ENCODE measurements at places on chromosomes 5 and 9. TPM values are rescaled to one million over a fixed set of nuclear protein-coding genes. Genes with fewer than 3 reads are reported as not detected.

DNA sequence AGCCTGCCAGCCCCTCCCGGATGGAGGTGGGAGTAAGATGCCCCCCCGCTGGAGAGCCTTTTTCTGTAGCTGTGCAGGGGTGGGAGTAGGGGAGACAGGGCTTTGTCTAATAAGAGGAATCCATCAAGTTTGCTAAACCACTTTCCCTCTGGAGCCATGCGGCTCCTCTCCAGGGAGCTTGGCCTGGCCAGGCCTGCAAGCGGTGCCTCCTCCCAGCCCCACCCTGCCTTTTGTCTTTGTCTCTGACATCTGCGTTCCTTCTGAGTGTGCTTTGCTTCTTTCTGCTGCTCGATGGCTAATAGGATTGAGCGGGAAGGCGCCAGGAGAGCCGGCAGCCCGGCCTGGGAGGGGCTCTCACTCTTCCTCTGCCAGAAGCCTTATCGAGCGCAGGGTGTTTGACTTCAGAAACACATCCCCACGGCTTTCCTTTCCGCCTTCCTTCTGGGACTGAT, 26.7 kb upstream of the FCN1 start:
- no peak for DNase-seq

PRSS3 gene
- not detected for total RNA-seq

ALDH1B1 gene
- total RNA-seq = 79.0 TPM

GRCh38 chr5:141362719-141363118, 1.2 kb upstream of the PCDHGA5 start:
- DNase-seq = no peak

DNA sequence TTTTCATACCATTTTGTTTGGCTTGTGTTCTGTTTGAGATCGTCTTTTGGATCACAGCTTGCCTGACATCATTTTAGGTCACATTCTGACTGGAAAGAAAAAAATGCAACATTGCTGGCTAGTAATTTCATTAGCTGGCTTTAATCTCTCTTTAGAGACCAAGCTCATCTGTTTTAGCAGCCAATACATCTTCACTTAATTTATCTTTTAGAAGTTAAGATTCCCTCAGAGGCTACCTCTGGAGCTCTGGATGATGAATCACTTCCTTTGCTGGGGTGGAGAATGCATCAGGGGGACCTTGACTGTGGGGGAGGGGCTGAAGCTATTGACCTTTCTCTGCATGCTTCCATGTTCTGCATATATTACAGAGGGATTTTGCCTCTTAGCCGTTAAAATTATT, 181.5 kb upstream of the OTULINL start:
- peak; percentile 58 for DNase-seq

GRCh38 chr5:64811050-64811640, 42.4 kb downstream of the CWC27 start:
- no peak for DNase-seq

DNA sequence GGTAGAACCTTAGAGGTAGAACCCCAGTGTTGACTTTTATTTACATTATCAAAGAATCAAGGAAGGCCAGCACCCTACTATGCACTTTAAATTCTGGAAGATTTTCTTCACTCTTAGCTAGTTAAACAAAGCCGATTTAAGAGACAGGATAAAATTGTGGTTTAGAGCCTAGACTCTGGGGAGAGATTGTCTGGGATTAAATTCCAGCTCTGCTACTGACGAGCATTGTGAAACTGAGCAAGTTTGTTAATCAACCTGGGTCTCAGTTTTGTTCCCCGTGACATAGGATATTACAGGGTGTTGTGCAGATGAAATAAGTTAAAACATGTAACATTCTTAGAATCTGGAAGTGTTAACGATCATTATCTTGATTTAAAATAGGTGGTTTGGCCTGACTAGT, 83.5 kb downstream of the FEM1C start:
- DNase-seq = no peak

- DNase-seq = no peak
Observed at GRCh38 chr5:178460174-178460573, 130.0 kb downstream of the COL23A1 start.

DNA sequence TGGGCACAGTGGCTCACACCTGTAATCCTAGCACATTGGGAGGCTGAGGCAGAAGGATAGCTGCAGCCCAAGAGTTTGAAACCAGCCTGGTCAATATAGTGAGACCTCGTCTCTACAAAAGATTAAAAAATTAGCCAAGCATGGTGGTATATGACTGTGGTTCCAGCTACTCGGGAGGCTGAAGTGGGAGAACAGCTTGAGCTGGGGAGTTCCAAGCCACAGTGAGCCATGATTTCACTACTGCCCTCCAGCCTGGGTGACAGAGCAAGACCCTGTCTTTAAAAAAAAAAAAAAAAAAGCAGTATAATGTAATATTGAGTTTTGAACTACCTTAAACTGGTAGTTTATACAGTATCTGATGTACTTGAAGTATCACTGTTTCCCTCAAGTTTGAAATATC, 358.4 kb downstream of the EBF1 start:
- no peak for DNase-seq

- DNase-seq = no peak
Observed at GRCh38 chr5:154049636-154050035, 10.9 kb downstream of the MFAP3 start.

PCDHA1 gene
- 0.10 TPM for total RNA-seq

Data from MG63 (cell line).